ENCODE measurements at places on chromosomes 2 and 18.

- no peak for DNase-seq
These were observed 50.7 kb downstream of the DAPL1 start for GRCh38 chr2:158845859-158846258.

DNA sequence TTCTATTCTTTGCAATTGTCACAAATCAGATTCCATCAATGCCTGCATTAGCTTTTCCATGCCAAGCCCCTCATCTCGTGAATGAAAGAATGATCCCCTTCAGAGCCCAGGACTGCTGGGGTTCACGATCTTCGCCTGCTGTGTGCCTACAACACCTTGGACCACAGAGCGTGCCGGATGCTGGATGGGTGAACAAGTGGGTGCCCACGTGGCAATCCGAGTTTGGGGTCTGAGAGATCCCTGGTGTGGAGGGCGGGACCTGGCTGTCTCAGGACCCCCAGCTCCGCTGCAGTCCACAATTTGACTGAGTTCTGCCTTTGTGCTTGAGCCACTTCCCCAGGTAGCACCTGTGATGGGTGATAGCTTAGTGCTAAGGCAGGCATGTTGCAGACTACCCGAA lies 317.0 kb downstream of the GALR1 start:
- DNase-seq, result no peak

DNA sequence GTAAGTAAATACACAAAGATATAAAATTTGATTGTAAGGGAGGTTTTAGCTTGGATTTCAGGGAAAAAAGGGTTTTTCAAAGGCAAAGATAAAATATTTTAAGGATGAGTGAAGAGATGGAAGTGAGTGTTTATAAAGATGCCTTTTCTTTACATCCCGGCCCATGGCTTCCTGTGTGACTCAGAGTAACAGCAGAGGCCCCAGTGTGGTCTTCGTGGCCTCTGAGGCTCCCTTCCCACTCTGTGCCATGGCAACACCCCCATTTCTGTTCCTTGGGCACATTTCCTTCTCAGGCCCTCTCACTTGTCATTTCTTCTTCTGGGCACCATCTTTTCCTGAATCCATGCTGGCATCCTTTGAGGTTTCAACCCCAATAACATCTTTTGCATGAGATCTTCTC lies 92.6 kb upstream of the TMEM18 start:
- DNase-seq, result no peak

DNA sequence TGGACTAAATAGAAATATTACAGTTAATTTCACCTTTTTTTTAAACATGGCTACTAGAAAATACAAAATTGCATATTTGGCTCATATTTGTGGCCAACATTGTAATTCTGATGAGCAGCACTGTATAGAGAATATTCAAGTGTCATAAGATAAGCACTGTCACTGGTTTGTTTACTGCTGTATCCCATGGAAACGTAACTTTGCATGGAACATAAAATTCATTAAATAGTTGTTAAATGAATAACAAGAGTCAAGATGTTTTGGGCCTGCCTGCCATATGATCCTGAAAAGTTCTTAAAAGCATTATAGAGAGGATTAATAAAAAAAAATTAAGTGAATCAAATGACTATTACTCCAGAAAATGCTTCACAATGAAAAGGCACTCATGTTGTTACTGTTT lies 763.7 kb upstream of the CRIM1 start:
- no peak for DNase-seq

GRCh38 chr2:17136231-17136630 lies 382.0 kb downstream of the RAD51AP2 start:
- no peak for DNase-seq

GRCh38 chr2:19710230-19710629 lies 191.6 kb downstream of the TTC32 start:
- DNase-seq, result no peak

DNA sequence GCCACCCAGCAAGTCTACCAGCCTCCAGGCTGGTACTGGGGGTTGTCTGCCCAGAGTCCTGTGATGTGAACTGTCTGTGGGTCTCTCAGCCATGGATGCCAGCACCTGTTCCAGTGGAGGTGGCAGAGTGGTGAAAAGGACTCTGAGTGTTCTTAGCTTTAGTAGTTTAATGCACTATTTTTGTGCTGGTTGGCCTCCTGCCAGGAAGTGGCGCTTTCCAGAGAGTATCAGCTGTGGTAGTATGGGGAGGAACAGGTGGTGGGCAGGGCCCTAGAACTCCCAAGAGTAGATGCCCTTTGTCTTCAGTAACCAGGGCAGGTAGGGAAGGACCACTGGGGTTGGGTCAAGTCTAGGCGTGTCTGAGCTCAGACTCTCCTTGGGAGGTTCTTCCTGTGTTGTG lies 356.7 kb downstream of the STK39 start:
- no peak for DNase-seq

GRCh38 chr2:16900405-16901025 lies 234.9 kb upstream of the CYRIA start:
- DNase-seq, result no peak

DNA sequence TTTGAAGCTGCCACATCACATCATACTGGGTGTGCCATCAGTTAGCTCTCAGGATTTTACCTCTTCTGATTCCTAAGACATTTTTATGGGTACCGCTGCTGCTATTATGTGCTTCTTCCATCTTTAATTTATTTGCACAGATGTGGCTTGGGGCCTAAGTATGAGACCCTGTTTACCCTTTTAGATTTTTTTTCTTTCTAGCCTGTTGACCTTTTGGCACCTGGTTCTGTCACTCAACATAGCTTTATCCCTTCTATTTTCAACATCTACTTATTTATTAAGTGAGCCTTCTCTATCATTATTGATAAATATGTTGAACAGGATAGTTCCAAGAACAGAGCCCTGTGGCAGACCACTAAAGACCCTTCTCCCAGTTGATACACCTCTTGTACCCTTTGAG lies 57.0 kb downstream of the TET3 start:
- DNase-seq, result no peak

DNA sequence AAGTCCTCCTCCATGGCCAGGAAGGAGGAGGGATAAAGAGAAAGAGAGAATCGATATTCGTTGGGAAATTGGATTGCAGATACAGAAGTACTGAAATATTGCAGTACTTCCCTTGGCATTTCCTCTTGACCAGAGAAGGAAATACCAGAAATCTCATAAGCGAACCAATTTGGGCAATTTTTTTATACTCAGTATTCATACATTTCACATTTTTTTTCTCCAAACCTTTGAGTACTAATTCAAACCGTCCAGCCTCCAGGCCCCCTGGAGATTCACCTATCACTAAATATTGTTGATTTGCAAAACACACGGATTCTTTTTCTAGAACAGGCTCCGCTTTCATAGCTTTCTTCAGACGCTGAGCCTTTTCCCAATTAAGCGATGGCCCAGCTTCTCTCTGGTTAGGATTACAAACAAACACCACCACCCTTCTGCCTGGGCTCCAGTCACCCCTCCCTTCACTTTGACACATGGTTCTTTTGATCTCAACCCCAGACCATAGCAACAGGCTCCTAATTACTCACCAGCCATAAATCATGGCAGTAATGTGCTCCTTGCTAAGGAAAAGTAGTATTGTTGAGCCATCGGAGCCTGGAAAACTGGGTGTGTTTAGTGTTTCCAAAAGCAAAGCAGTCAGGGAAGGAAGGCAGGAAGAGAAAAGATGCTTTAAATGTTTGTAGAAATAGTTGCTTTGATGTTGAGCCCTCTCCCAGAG lies 138.4 kb upstream of the CCDC68 start:
- no peak for DNase-seq

GRCh38 chr2:214103276-214104001 lies 307.4 kb upstream of the VWC2L start:
- DNase-seq, result no peak

GRCh38 chr2:216739035-216739434 lies 43.7 kb upstream of the IGFBP5 start:
- no peak for DNase-seq

DNA sequence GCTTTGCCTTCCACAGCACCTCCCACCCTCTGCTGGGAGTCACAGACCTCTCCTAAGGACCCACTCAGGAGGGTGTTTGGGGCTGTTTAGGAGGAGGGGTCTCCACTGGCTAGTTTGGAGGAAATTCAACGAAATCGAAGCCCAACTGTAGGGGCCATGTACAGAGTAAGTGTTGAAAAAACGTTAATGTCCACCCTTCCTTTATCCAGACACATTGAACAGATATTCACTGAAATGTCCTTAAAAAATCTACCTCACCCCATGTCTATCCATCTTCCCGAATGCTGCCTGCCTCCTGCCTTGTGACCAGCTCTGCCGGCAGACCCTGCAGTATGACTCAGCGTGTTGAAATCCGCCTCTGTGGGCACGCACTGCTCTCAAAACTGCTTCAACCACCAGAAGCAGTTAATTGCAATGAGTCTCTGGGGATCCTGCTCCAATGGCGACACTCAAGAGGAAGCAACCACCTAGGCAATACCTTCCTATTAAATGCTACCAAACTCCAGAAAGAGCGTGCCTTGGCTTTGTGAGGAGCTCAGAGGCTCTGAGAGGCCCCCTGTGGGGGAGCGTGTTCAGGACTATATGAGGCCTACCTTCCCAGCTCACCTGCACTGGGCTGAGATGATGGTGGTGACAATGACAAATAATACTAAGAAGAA lies 61.4 kb upstream of the RTN4 start:
- no peak for DNase-seq

- no peak for DNase-seq
These were observed 94.8 kb upstream of the KCNJ3 start for GRCh38 chr2:154603682-154604081.

GRCh38 chr2:165305391-165306096 lies 66.3 kb downstream of the SCN2A start:
- DNase-seq, result no peak

DNA sequence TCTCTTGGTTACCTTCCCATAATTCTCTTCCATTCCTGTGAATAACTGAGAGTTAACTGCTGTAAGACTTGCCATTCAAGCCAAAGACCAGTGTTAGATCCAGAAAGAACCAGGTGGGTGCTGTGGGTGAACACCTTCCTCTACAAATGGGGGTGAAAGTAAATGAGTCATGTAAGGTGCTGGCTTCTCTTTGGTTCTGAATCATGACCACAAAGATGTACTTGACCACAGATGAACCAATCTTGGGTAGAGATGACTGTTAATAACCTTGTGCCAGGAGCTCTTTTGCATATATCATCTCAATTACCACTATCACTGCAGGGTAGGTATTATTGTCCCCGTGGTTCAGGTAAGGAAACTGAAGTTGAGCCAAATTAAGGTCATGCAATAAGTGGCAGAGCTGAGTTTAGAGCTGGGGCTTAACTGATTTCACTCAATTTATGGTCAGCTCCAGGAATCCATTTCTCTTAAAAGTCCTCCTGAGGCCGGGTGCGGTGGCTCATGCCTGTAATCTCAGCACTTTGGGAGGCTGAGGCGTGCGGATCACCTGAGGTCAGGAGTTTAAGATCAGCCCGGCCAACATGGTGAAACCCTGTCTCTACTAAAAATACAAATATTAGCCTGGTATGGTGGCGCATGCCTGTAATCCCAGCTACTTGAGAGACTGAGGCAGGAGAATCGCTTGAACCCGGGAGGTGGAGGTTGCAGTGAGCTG lies 244.9 kb upstream of the CXCR4 start:
- DNase-seq, result no peak

DNA sequence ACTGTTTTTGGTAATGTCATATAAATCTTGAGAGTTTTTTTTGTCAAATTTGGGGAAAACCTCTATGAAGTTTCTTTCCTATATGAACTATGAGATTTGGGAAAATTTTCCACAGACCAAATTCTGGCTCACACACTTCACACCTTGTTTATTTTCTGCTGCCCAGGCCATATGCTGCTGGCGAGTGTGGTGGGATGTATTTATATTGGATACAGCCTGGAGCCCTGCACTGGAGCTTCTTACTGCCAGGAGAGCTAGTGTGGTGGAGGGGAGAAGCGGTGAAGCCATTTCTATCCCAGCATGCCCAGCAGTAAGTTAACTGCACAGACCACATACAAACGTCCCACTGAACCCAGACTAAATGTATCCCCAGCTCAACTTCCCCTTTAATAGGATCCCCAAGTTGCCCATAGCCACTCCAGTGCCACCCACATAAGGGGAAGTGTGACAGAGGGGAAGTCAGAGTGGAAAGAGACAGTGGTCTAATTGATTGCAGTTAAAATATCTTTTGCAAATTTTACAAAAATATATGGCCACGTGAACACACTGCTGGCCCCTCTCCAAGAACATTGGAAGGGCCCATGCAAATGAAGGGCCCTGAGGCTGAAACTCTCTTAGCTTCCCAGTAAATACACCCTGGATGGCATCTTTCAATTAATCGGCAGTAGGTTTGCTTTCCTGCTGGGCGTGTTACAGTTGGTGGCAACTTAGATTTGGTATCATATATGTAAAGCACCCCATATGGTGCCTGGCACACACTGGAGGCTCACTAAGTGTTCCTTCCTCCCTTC lies 146.6 kb upstream of the ITGA6 start:
- no peak for DNase-seq

GRCh38 chr2:28319118-28320008 lies 73.3 kb upstream of the FOSL2 start:
- DNase-seq, result no peak

DNA sequence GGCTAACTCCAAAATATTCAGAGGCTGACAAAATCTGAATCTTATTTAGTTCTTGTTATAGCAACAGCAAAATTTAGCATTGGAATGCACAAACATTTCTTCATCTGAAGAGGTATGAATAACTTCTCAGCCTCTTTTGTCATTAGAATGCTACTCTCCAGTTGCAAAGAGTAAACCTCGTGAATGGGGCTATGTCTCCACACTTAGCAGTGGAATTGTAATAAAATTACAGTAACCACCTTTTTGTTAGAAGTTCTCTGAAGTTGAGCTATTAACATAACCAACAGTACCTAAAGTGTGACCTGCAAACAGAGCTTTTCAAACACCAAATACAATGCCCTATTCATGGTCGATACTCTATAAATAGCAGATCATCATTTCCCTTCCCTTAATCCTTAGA lies 50.2 kb upstream of the GALNT3 start:
- no peak for DNase-seq

DNA sequence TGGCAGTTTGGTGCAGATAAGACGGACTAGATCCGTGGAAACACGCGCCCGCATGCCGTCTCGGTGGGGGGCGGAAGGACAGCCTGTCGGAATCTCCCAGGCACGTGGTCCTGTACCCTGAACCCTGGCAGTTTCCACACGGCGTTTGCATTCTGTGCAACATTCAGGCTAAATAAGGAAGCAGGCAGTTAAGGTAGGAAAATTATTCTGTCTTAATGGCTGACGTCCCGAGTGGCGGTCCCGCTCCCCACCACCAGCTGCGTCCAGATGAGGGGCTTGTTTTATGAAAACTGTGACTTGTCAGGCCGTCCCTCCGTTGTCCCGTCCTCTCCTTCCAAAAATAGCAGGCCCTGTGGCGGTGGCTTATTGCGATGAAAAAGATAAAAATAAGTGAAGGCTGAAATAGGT lies 120.2 kb downstream of the NFATC1 start:
- DNase-seq, result no peak

DNA sequence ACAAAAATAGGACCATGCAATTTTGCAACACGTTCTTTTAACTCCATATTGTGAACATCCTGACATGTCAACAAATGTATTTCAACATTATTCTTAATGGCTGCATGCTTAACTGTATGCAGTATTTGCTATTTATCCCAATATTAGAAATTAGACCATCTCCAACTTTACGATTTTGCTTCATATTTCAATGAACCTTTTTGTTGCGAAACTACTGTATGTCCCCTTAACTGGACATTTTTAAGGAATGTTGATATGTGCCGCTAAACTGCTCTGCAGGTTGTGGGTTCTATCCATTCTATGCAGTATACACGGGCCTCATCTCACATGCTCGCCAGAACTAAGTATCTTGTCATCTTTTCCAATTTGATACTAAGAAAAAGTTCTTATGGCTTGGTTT lies 11.1 kb downstream of the E2F6 start:
- DNase-seq, result no peak

- DNase-seq, result no peak
These were observed 24.0 kb downstream of the LRRTM1 start for GRCh38 chr2:80280598-80280997.

- no peak for DNase-seq
These were observed 81.5 kb downstream of the GAREM1 start for GRCh38 chr18:32389191-32389590.
